AG04450 (cell line): ENCODE measurements at places on chromosomes 7 and 10.

DNA sequence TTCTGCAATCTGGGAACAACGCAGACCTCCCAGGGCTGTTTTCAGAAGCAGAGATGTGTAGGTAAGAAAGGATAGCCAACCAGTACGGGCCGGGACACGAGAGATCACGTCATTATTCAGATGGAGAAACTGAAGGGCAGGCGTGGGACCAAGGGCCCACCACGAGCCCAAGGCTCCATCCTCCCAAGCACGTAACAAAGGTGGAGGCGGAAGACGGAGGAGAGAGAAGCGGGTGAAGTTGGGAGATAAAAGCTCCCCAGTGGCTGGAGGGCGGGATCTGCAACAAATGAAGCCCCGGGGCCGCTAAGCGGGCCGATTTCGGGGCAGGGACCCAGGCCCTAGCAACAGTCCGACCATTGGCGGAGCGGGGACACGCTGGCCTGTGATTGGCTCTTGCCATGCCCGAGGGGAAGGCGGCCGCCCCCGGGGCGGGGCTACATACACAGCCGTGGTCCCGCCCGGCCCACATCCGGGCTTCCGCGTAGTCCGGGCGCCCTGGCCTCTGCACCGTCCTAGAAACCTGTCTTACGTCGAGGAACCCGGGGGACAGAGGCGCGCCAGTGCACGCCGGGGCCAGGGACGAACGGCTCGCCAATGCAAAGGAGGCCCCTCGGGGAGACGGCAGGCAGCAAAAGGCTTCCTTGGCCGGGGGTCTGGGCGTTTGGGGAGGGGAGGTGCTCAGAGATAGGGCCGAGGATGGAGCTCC lies 15.5 kb downstream of the HSPB1 start:
- peak; percentile 93 for DNase-seq

DNA sequence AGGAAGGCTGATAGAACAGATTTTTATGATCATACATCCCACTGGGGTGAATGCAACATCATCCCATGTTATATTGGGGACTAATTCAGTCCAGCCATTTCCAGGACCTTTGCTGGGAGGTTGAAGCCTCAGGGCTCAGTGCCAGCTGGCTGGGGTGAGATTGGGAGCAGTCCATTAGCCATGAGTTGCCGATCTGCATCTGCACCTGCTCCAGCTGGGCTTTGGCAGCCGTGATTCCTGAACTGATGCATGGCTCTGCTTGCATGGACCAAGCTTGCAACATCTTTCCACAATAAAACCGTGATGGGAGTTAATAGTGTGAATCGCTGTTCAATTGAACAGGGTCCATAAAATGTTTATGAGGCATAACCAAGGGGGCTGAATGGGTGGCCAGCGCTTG lies 346.9 kb downstream of the TYW1 start:
- no peak for DNase-seq

DNA sequence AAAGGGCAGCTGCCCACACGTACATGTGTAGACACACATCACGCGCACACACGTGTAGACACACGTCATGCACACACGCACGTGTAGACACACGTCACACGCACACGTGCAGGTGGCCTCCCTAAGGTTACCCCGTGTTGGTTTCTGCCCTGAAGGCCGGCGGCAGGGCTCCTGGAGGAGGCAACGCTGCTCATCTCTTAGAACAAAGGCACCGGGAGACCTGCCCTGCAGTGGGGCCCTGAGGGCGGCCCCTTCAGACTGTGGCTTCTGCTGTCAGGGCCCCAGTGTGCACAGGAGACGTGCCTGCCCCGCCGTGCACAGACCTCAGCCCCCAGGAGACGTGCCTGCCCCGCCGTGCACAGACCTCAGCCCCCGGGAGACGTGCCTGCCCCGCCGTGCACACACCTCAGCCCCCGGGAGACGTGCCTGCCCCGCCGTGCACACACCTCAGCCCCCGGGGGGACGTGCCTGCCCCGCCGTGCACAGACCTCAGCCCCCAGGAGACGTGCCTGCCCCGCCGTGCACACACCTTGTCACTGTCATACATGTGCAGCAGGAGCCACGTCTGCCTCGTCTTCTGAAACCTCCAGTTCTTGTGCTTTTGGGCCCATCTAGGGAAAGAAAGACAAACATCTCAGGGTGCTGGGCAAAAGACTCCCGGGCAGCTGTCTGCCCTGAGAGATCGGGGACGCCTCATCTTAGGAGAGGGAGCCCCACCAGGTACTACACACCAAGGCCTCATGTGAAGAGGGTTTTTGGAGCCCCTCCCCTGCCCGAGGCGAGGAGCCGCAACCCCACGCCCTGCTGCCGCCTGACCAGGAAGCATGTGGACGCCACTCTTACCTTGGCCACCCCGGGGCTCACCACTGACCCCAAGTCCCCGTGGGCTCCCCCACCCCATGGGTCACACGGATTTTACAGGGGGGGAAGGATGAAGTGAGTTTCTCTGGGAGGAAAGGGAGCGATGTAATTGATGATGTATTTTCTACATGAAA lies 17.3 kb downstream of the CYP2W1 start:
- DNase-seq: no peak

GRCh38 chr10:79089632-79090031 lies 20.9 kb downstream of the ZMIZ1 start:
- no peak for DNase-seq

DNA sequence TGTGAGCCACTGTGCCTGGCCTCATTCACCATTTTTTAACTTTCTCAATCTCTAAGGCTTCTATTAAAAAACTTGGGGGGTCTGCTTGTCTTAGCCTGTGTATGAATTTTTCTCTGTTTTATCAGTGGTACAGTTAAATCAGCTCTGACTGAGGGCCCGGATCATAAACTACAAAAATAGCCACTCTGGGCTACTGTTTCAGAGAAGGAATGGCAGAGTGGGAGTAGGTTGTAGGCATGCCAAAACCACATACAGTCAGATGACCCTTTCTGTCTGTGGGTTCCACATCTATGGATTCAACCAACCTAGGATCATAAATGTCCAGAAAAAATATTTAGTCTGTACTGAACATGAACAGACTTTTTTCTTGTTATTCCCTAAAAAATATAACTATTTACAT lies 21.3 kb downstream of the TBC1D12 start:
- peak; percentile 38 for DNase-seq

DNA sequence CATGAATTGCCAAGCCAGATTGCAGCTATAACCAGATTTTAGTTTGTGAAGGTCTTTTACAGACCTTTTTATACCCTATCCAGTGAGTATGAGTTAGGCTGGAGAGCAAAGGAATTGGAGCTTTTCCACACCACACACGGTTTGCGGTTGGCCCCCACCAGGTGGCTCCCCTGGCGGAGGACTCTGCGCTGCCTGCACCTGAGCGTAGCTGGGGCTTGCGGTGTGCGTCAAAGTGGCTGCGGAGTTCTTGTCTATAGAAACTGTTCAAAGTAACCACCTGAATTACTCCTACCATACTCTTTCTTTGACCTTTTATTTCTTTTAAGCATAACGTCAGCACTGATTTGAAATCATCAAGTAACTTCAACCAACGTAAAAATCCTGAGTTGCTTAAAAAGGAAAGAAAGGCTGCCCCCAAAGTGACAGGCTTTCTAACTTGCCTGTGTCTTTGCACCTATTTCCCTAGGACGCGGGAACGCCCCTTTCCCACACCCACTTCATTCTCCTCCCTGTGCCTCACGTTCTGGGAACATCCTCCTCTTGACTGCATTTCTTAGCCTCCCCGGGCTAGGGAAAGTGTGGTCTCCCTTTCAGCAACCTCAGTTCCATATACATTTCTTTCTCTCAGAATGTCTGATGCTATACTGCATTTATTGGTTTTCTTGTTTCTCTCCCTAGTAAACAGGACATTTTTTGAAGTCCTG lies 47.6 kb upstream of the TMEM72 start:
- no peak for DNase-seq

- no peak for DNase-seq
Measured at GRCh38 chr10:9613338-9614075, 1404.2 kb upstream of the CELF2 start.

DNA sequence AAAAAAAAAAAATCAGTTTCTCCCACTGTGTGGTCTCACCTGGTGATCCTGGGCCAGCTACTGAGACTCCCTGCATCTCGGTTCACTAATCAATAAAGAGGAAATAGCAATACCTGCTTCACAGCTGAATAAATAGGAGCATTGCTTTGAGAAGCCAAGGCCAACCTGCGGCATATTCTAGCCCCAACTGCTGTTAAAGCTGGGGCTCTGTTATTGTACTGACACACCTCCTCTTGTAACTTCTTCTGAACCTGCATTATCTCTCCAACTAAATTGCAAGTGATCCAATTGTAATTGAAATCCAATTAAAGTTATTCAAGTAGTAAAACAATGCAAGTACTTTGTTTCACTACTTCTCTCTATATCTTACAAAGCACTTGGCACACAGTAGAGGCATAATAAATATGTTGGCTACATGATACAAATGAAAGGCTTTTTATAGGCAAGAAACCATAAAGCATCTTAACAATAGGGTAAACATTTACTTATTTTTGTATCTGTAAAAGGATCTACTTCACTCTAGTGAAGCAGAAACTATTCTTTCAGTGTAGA lies 38.4 kb downstream of the AMPH start:
- no peak for DNase-seq

DNA sequence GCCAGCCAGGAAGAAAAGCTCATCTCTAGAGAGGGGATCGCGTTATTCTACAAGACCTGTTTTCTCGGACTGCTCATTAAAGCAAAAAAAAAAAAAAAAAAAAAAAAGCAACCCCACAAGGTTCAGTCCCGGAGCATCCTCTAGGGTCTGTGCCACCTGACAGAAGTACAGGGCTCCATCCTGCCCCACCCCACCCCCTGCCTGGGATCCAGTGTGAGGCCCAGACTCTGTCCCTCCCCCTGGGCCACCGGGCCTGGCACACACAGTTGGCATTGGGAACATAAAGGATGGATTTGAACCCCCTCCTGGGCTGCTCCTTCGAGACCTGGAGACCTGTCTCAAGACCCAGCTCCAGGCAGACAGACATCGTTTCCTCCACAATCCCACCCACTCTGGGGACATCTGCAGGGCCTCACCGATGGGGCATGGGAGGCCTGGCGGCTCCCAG lies 688 bp downstream of the ORAI2 start:
- no peak for DNase-seq

DNA sequence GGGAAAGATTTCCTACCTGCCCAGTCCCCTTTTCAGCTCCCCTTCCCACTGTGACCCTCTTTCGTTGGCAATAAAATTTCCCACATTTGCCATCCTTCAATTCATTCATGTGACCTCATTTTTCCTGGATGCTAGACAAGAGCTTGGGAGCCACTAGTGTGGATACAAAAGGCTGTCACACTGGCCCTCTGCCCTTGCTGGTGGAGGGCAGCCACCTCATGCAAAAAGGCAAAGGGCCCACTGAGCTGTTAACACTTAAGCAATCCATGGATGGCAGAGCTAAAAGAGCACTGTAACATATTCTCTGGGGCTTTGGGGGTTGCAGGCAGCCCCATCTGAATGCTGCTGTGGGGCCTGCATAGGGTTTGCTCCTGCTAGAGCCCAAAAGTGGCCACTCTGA lies 315.1 kb downstream of the NEBL start:
- no peak for DNase-seq

DNA sequence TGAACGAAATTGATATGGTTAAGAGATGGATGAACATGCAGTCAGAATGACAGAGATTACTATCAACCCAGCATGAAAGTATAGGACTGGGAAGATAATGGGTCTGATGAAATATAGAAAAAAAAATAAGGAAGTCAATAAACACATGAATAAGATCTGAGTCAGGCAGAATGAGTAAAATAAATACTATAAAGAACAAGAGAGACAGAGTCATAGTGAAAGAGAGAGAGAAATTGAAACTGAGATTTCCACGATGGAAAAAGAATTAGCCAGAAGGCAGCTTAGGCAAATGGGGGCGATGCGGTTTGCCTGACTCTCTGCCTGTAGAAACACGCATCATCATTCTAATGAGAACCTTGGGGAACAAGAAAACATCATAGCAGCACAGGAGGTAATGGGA lies 26.6 kb downstream of the SEMA3D start:
- no peak for DNase-seq

DNA sequence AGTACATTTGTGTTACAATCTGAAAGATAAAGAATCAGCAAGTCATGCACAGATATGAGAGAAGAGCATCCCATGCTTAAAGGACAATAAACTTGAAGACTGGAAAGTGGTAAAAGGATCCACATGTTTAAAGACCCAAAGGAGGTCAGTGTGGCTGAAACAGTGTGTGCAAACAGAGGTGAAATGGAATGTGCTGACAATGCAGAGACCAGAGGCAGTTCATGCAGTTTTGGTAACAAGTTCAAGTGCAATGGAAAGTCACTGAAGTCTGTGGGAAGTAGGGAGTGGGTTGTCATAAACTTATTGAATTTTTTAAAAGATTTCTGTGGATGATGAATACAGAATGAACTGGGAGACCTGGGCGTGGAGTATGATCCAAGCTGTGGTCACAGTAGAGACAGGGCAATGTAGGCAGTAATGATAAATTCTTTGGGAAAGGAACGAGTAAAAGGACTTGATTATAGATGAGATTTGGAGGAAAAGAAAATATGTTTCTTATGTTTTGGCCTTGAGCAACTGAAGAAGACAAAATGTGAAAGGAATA lies 408.0 kb downstream of the HGF start:
- no peak for DNase-seq

DNA sequence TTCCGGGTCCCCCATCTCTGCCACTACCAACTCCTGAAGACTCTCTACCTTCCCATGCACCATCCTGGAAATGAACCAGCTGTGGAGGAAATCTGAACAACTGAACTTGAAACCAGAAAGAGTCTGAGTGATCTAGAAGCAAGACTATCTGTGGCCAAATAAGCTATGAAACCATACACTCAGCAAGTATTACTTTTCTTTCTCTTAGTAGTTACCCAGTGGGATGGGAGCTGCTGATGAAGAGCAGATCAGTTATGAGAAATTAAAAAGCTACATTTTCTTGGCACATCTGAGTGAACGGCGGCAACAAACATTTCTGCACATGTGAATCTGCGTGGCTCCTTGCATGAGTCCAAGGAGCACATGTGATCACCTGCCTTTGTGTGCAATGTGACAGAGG lies 31.6 kb upstream of the AGK start:
- DNase-seq: no peak

- no peak for DNase-seq
Measured at GRCh38 chr10:110643035-110643652, 992 bp upstream of the RBM20 start.

- DNase-seq: no peak
Measured at GRCh38 chr10:58773341-58773740, 260.7 kb downstream of the BICC1 start.
